ENCODE measurements at places on chromosomes 4 and X. TPM values are rescaled to one million over a fixed set of nuclear protein-coding genes. Genes with fewer than 3 reads are reported as not detected.

- H3K4me1 ChIP-seq = peaks cover 73% of the 10 kb centered on the region
- DNase-seq = no peak
- no peak overlapping the region for H3K4me3 ChIP-seq
- H3K27me3 ChIP-seq = no peaks in the 10 kb centered on the region
Measured at GRCh38 chr4:87068583-87069021, 133.8 kb downstream of the AFF1 start.

GRCh38 chrX:49108641-49109040, 14.9 kb downstream of the GPKOW start:
- no peaks in the 10 kb centered on the region for H3K27me3 ChIP-seq
- H3K4me3 ChIP-seq = no peak overlapping the region
- DNase-seq = no peak
- H3K27ac ChIP-seq = no peak overlapping the region
- H3K36me3 ChIP-seq = peaks cover 19% of the 10 kb centered on the region

DNA sequence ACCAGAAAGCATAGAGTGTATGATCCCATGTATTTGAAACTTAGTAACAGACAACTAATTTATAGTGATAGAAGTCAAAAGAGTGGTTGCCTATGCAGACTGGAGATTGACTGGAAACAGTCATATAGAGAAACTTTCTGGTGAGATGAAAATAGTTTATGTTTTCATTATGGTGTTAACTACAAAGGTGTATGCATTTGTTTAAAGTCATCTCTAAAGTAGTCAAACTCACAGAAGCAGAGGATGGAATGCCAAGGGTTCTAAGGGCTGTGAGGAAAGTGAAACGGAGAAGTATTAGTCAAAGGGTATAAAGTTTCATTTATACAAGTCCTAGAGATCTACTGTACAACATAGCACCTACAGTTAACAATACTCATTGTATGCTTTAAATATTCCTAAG, 45.8 kb downstream of the ENOX2 start:
- H3K27me3 ChIP-seq = no peaks in the 10 kb centered on the region
- H3K36me3 ChIP-seq = no peaks in the 10 kb centered on the region
- H3K27ac ChIP-seq = no peak overlapping the region
- H3K4me1 ChIP-seq = no peaks in the 10 kb centered on the region
- H3K4me3 ChIP-seq = no peak overlapping the region

- peak overlapping the region; percentile 38 for H3K4me3 ChIP-seq
- H3K27me3 ChIP-seq = peaks cover 99% of the 10 kb centered on the region
- H3K4me1 ChIP-seq = peaks cover 42% of the 10 kb centered on the region
- no peaks in the 10 kb centered on the region for H3K36me3 ChIP-seq
- no peak for DNase-seq
Measured at GRCh38 chr4:185016101-185016940, 2.0 kb upstream of the HELT start.

Gene STOX2
- 5.8 TPM for total RNA-seq

Gene ZNF718
- total RNA-seq = 1.3 TPM

GRCh38 chrX:22758807-22759481, 240.8 kb upstream of the DDX53 start:
- H3K36me3 ChIP-seq = no peaks in the 10 kb centered on the region
- H3K27me3 ChIP-seq = no peaks in the 10 kb centered on the region
- H3K27ac ChIP-seq = no peak overlapping the region
- H3K4me1 ChIP-seq = no peaks in the 10 kb centered on the region
- no peak overlapping the region for H3K4me3 ChIP-seq

- DNase-seq = no peak
- no peak overlapping the region for H3K27ac ChIP-seq
- no peaks in the 10 kb centered on the region for H3K27me3 ChIP-seq
- H3K4me1 ChIP-seq = no peaks in the 10 kb centered on the region
Measured at GRCh38 chr4:102641793-102642192, 119.0 kb downstream of the MANBA start.

DNA sequence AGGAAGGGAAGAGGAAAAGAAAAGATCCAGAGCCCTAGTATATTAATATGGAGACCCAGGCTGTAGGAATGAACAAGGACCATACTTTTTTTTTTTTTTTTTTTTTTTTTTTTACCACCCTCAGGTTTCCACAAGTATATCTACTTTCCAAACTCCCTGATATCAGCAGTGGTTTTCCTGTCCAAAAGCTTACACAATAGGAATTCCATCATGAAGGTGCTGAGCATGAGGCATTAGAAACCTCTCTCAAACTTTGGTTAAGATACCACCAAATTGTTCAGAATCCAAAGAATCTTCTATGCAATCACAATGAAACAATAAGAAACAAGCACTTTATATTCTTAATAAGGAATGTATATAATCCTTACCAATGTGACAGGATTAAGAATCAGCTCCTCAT, 26.5 kb downstream of the RPS6KA3 start:
- no peak for DNase-seq
- no peaks in the 10 kb centered on the region for H3K36me3 ChIP-seq
- no peaks in the 10 kb centered on the region for H3K4me1 ChIP-seq
- no peaks in the 10 kb centered on the region for H3K27me3 ChIP-seq

DNA sequence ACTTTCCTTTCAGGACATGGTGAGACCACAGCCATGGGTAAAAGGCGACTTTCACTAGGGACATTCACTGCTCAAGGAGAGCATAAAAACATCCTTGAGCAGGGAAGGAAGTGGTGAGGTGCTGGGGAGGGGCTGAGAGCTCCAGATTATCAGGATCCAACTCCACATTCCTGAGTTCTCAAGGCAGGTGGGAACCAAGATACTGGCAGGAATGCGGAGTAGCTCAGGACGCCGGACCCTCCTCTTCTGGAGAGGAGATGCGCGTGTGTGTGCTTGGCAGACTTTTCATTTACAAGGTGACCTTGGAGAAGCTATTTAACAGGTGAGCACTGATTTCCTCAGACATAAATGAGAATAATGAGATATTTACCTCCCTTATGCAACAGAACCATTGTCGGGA, 41.3 kb upstream of the TXK start:
- DNase-seq = no peak
- H3K4me1 ChIP-seq = peaks cover 12% of the 10 kb centered on the region
- H3K36me3 ChIP-seq = no peaks in the 10 kb centered on the region
- no peaks in the 10 kb centered on the region for H3K27me3 ChIP-seq
- no peak overlapping the region for H3K4me3 ChIP-seq

DNA sequence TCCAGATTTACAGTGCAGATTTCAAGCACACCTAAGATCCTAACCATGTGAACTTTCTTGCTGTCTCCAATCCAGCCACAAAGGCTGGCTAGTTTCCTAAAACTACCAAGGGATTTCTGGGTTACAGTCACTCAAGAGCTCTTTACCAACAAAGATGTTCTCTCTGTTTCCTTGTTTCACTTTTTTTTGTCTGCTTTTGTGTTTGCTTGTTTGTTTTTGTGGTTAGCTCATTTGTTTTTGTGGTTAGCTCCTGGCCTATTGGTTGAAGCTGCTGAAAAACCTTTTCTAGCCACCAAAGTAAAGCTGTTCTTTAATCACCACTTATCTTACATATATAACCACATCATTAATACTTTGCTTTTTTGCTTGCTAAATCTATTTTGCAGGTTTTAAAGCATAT, 642.5 kb upstream of the GALNTL6 start:
- no peaks in the 10 kb centered on the region for H3K4me1 ChIP-seq
- no peak overlapping the region for H3K27ac ChIP-seq
- H3K27me3 ChIP-seq = no peaks in the 10 kb centered on the region

DNA sequence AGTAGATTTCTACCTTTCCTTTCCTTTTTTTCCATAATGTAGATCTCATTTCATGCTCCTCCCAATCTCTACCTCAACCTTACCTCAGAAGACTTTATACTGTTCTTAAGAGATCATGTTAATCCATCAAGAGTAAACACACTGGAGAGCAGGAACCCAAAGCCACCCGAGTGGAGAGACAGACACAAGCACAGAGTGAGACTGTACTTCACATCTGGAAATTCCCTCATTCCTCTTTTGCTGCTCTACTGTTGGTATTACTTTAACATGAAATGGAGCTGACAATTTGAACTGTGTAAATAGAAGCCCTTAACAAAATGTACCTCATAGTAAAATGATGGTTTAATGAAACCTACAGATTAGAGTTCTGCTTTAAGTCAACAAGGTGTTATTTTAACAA, 105.7 kb upstream of the RASGEF1B start:
- no peak overlapping the region for H3K4me3 ChIP-seq
- H3K4me1 ChIP-seq = no peaks in the 10 kb centered on the region
- H3K27me3 ChIP-seq = no peaks in the 10 kb centered on the region
- H3K27ac ChIP-seq = no peak overlapping the region

- no peak overlapping the region for H3K27ac ChIP-seq
- H3K4me1 ChIP-seq = no peaks in the 10 kb centered on the region
- DNase-seq = no peak
Measured at GRCh38 chr4:23685471-23685870, 204.4 kb downstream of the PPARGC1A start.

DNA sequence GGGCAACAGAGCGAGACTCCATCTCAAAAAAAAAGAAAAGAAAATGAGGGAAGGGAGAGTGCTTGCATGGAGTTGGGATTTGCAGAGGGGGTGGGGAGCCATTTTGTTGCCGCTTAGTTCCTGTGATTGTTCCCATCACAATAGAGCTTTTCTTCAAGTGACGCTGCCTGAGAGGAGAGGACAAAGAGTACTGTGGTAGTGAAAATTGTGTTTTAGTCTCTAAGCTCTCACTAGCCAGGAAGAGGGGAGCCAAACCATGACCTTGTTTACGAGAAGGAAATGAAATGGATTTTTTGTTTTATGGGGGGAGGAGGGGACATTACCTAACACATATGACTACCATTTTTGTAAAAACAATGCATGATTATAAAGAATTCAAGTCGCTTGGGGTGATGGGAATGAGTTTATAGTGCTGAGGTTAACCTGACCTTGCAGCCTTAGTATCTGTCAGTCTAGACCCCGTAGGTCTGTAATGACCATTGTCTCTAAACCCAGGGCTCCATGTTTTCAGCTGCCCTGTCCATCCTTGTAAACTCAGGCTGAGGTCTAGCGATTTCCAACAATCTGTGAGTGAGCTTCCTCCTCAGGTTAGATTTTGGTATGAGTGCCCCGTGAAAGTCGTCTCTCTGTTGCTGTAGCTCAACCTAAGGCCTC, 18.8 kb downstream of the SRD5A3 start:
- H3K4me1 ChIP-seq = no peaks in the 10 kb centered on the region
- H3K4me3 ChIP-seq = no peak overlapping the region
- H3K36me3 ChIP-seq = no peaks in the 10 kb centered on the region
- DNase-seq = no peak

DNA sequence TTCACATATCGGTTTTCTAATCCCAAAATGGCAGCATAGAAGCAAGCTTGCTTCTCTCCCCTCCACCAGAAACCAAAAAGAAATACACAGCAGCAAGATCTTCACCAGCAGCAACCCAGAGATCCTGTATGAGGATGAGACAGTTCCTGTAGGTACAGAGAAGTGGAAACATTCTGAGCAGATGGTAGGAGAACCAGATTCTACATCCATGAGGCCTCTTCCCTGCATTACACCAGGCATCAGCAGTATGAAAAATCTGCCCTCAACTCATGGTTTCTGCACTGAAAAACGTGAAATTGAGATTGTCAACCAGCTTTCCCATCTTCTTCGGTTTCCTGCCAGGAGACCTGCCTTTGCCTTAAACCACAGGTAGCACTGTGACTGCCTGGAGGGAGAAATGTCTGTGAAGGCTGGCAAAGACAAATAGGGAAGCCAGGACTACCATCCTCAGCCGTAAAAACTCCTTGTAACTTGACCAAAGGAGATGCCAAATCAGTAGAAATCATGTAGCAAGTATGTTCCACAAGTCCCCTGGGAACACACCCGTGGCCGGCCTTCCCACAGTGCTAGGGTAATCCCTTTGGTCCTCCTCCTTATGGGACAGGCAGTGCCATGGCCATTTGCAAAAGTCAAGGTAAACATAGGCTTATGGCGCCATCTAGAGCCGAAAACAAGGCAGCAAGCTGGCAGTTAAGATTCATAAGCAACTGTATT, 24.0 kb upstream of the MTHFD2L start:
- peak; percentile 48 for DNase-seq
- H3K27ac ChIP-seq = no peak overlapping the region
- no peaks in the 10 kb centered on the region for H3K36me3 ChIP-seq
- H3K4me1 ChIP-seq = no peaks in the 10 kb centered on the region

GRCh38 chr4:125390126-125390525, 75.4 kb downstream of the FAT4 start:
- H3K27ac ChIP-seq = peak overlapping the region; percentile 26
- DNase-seq = no peak
- H3K27me3 ChIP-seq = no peaks in the 10 kb centered on the region
- H3K36me3 ChIP-seq = no peaks in the 10 kb centered on the region
- no peak overlapping the region for H3K4me3 ChIP-seq

Gene FAM184B
- total RNA-seq = 0.11 TPM

Gene MAGEA2B
- total RNA-seq = not detected

DNA sequence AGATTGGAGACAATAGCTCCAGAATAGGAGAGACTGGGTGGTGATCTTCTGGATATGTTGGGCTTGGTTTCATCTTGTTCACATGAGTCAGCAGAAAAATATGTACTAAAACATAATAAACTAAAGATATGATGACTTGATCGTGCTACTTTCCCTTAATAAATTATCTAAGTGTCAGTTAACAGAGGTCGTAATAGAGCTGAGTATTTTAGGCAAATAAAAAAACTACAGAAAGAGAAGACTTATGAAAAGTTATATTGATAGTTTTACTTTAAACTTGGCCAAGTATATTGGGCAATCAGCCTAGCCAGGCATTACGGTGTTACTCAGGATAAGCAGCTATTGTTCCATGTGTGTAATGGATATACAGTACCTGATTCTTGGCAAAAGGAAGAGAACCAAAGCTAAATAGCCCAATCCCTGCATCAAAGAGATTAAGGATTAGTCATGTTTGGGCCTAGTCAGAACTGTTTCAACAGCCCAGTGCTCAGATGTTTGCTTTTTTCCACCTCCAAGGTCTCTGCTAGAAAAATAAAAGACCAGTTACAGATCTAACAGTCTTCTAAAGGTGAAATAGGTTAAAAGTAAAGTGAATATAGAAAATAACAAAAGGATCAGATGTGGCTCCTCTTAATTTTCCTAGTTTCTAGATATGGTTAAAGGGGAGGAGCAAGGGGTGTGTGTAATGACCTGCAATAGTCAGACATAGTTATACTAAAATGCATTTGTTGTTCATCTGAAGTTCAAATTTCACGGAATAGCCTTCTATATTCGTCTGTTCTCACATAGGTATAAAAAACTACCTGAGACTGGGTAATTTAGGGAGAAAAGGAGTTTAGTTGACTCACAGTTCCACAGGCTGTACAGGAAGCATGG, 262.6 kb downstream of the ADGRL3 start:
- H3K27ac ChIP-seq = no peak overlapping the region
- no peaks in the 10 kb centered on the region for H3K27me3 ChIP-seq
- H3K4me3 ChIP-seq = no peak overlapping the region
- no peaks in the 10 kb centered on the region for H3K4me1 ChIP-seq
- no peaks in the 10 kb centered on the region for H3K36me3 ChIP-seq
- DNase-seq = no peak

Gene RNF113A
- total RNA-seq = 14.3 TPM

DNA sequence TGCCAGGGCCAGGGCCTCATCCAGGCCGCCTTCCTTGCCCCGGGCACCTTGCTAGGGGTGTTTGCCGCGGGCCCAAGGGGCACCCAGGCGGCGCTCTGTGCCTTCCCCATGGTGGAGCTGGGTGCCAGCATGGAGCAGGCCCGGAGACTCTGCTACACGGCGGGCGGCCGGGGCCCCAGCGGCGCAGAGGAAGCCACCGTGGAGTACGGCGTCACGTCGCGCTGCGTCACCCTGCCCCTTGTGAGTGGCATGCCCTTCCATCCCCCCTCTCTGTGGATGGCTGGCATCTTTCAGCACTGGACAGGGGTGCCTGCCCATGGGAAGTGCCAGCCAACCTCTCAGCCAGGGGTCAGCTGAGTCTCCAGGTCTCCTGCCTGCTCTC, 3.6 kb downstream of the PLXNB3 start:
- no peak overlapping the region for H3K4me3 ChIP-seq
- H3K4me1 ChIP-seq = no peaks in the 10 kb centered on the region
- DNase-seq = no peak

GRCh38 chrX:155144926-155145325, 71.3 kb upstream of the VBP1 start:
- no peaks in the 10 kb centered on the region for H3K27me3 ChIP-seq
- no peaks in the 10 kb centered on the region for H3K4me1 ChIP-seq
- no peak overlapping the region for H3K4me3 ChIP-seq

Gene PPP4R3C
- total RNA-seq = not detected

Gene GLUD2
- 0.62 TPM for total RNA-seq

Data from gastrocnemius medialis (tissue), 4 donors.